ENCODE measurements at places on chromosomes 12 and 14.

GRCh38 chr14:37131205-37131604 lies 41.2 kb downstream of the SLC25A21 start:
- DNase-seq = no peak

DNA sequence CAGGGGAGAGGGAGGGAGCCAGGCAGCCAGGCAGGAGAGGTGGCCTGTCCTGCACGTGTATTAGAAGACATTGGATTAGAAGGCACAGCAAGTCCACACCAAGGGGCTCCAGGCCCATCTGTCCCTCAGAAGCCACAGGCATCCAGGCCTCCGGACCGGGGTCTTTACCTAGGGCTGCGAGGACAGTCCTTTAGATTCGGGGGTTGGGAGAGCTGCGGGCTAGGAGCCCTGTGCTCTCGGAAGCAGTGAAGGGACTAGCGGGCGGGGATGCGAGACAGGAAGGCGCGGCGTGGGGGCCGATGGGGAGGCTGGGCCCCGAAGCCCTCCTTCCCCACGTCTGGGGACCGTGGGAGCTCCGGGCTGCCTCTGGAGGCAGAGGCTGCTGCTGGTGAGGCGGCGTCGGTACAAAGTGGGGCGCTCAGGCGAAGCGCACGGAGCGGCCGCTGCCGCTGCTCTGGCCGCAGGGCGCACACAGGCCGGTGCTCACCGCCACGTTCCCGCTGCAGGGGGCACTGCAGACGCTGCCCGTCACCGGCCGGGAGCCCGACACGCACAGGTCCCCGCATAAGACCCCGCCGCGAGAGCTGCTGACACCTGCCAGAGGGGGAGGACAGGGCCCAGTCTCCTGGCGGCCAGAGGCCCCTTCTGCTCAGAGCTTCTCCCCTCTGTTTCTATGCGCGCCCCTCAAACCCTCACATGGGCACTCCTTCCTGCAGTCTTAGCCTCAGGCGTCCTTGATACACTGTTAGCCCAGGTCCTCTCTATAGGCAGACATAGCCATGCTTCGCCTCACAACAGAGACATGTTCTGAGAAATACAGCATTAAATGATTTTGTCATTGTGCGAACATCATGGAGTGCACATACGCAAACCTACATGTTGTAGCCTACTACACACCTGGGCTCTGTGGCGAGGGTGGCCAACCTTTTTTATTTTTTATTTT lies 17.3 kb downstream of the KRT7 start:
- DNase-seq = no peak

DNA sequence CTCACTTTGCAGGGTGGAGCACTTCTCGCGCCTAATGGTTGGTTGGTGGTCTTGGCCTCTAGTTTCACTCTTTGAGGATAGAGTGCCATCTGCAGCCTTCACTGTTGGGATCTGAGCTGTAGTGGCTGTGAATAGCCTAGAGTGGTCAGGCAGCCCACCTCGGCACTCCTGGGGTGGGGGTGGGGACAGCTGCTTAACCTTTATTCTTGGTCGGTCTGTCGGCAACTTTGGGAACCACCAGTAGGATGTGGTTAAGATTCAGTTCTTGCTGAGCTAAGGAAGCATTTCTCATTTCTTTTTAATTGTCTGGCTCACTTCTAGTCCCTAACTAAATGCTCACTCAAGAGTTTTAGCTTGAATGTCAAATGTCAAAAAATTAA lies 21.1 kb downstream of the TMBIM6 start:
- DNase-seq = no peak

DNA sequence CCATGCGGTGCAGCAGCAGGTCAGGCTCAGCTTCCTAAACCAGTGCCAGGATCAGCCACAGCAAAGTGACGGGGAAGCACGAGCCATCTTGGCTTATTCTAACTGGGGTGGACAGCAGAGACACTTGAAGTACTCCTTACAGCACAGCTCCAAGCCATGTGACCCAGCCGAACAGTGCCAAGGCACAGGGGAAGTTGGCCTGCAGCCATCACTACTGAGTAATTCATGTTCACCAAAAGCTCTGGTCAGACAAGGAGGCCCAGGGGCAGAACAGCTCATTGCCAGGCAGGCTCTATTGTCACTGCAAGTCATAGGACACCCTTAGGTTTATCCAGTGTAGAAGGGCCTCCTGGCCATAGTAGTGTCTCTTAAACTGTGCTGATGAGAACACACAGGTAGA lies 23.4 kb upstream of the SLC35F4 start:
- DNase-seq = no peak

DNA sequence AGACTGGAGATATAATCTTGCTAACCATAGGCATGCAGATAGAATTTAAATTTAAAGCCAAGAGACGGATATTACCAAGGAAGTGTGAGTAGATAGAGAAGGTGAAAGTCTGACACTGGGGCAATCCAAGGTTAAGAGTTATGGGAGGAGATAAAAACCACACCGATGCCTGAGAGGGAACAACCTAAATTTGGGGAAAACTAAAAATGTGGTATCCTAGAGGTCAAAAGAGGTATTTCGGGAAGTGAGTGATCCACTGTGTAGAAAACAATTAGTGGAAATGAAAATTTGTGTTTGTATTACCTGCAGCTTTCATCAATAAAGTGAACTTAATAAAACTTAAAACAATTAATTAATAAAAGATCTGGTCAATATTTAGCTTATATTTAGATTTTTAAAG lies 269.0 kb upstream of the RPL10L start:
- no peak for DNase-seq

DNA sequence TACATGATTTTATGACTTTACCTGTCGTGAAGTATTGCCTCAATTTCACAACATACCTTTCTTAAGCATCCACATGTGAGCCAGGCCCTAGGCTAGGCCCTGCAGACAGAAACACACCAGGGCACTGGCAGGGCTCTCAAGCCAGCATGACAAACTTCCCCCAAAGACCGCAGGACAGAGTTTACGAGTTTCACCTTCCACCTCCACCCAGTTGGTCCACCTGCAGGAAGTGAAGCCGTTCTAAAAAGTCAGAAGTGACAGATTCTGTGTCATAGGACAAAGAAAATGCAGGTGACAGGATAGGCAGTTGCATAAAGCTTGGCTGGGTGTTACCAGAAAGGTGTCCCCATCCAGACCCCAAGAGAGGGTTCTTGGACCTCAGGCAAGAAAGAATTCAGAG lies 382.3 kb downstream of the PCNX1 start:
- no peak for DNase-seq

- DNase-seq = no peak
Observed at GRCh38 chr12:67909091-67909531, 80.1 kb upstream of the IFNG-AS1 start.
